ENCODE measurements at places on chromosomes 3 and 15.

DNA sequence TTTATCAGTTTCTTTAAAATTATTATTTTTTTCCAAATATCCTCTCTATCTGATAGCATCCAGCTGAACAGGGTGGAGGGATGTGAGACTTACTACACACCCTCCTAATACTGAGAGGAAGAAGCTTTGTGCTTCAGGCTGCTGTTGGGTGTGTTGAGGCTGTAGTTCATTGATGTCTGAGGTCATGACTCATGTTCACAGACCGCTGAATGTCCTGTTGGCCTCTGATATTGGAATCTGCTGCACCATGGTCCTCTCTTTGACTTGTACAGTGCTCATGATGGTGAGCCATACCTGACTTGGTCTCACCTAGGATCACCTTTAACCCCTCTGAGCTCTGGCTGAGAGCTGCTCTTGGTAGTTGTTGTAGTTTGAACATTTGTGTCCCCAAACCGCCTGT lies 302.9 kb downstream of the SATB1 start:
- no peak for DNase-seq

DNA sequence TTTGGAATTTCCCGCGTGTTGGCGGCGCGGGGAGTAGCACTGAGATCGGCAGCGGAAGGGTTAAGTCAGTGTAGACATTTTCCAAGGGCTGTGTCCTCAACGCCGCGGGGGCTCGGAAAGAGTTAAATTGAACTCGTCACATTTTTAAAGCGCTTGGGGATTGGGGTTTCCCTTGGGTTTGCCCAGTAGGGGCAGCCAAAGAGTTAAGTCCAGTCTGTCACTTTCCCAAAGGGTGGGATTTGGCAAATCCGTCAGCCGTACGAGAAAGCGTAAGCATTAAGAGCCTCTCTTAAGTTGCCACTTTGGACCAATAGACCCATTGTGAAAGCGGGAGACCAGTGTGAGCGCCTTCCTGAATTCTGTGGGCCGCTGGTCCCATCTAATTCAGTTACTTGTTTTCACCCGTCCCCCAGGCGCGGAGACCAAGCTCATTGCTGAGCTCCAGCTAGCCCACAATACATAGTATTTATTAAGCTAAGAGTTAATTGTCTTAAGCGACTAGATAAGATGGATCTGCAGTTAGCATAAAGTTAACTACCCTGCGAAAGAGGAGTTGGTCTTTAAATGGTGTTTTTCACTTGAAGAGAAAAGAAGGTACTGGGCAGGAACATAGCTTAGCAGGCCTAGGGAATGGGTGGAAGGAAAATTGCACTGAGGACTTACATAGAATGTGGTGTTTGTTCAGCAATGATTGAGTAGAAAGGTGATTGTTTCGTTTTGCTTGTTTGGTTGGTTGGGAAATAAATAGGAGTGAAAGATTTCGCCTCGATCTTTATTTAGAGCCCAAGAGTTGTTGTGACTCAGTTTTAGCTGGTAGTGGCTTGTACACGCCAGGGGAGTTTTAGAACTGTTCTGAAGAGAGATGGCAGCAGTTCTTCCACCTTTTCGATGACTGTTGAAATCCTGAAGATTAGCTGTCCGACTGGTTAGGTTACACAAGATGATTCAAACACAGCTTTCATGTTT lies 932 bp downstream of the ARL8B start:
- DNase-seq = peak; percentile 63

- DNase-seq = peak; percentile 70
Measured at GRCh38 chr3:8665407-8665896, 20.9 kb upstream of the SSUH2 start.

DNA sequence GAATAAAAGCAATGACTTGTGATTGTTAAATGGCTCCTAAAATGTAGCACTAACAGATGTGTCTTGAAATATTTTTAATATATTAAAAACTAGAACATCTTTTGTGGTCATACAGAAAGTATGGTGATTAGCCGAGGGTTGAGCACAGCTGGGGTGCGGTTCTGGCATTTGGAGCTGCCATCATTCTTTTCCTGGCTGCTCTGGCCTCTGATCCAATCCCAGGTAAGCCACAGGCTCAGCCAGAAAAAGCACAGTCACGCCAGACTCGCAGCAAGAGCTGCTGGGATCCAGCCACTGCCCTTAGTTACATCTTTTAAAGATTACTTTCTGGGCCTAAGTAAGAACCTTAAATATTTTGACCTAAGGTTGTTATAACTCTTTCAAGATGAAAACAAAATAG lies 196.8 kb downstream of the PLCL2 start:
- no peak for DNase-seq

DNA sequence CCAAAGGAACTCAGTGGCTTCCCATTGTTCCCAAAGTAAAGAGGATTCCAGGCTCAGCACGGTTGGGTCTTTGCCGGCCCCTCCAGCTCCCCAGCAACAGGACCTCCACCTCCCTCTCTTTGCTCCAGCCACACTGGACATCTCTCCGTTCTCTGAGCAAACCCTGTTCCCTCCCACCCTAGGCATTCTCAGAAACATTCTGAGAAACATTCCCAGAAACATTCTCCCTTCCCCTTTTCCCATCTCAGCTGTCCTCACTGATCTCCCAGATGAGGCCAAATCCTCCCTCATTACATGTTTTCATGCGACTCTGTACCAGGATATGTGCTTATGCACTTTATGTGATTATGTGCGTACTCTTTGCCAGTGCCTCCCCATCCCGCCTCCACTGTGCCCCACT lies 14.1 kb downstream of the CCDC33 start:
- DNase-seq = no peak

- DNase-seq = no peak
Measured at GRCh38 chr15:89371228-89372044, 36.8 kb upstream of the POLG start.

DNA sequence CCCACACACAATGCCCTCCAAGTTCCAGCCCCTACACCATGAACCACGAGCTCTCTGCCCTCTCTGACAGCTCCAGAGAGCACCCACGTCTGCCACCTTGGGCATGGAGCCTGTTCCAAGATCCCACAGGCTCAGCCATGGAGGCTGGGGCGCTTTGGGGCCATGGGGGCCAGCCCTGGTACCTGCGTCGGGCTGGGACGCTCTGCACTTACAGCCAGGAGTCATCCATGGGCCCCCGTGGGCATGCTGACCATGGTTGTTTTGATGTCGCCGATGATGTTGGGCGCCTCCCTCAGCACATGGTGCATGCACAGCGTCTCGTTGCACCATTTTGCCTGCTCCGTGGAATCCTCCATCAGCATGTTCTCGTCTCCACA lies 51.9 kb upstream of the UBE2Q2 start:
- DNase-seq = no peak

- no peak for DNase-seq
Measured at GRCh38 chr15:58690703-58691102, 58.8 kb downstream of the ADAM10 start.

- DNase-seq = peak; percentile 63
Measured at GRCh38 chr3:167876620-167877281, 141.2 kb downstream of the SERPINI1 start.

DNA sequence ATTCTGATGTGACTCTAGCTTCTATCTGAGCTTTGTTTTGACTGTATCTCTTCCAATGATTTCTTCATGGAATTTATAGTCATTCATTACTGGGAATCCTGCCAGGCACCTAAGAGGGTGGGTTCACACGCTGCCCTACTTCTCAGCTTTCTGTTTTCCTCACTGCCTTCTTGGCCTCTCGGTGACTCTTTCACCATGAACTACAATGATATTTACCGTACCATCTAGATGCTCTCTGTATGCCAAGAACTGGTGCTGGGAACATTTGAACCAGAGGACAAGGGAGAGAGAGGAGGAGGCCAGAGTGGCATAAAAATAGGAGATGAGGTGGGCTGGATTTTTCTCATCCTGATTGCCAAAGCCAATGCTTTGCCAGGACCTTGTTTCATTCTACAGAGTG lies 280.0 kb upstream of the P2RY1 start:
- DNase-seq = no peak

- DNase-seq = no peak
Measured at GRCh38 chr15:69000725-69001503, 13.6 kb upstream of the NOX5 start.

DNA sequence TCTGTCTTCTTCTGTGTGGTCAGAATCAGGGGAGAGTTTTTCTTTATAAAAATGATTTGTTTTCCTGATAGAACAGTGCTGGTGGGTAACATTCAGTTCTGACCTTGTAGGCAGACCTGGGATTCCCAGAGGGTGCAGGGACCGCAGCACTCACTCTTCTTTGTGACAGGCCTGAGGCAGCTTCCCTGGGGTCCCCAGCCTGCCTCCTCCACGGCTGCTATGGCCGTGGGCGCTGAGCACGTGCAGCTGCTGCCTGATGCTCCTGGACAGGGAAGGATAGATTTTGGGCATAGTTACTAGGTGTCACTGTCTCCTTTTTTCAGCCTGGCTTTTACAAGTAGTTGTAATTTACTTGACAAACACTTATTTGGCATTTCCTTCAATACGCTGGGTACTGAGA lies 39.1 kb downstream of the CACNA1D start:
- DNase-seq = no peak

DNA sequence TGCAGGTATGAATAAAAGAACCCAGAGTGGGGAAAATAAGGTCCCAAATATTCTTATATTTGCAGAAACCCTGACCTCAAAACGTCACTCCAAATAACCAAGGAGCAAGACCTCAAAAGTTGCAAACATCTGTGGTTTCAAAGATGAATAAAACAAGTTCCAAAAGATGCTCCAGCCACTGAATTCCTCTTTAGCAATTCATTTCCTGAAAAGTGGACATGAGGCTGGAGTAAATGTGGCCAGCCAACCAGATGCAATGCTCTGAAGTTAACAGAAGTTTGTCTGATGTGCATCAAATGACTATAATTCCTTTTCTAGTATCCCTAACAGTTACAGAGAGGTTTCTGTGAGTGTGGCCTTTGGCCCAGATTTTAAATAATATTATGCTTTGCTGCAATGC lies 71.2 kb upstream of the WNT5A start:
- no peak for DNase-seq
